T-cell (primary cell): ENCODE measurements at places on chromosomes 5 and 9.

DNA sequence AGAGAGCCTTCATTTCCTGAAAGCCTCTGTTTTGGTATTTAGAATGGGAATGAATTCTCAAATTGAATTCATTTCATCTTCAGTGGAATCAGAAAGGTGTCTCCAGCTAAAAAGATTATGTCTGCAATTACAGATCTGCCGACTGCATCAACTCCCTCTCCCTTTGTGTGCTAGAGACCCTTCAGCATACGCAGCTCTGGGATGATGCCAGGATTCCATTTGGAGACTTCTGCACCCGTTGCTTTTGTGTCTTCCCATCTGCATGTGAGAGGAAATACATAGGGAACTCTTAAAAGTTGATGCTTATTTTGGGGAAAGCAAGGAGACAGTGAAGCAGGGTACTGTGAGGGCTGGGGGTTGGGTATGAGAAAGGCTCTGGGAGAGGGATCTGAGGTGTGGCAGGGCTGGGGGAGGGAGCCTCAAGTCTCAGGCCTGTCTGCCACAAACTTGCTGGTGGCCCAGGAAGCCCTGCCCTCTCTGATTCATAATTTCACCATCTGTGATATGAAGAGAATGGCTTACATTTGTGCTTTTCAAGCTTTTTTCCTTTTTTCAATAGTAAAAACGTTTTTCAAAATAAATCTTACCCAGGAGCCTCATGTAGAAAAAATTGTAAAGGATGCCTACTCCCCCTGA lies 89.7 kb upstream of the SAP30L start:
- DNase-seq: no peak

DNA sequence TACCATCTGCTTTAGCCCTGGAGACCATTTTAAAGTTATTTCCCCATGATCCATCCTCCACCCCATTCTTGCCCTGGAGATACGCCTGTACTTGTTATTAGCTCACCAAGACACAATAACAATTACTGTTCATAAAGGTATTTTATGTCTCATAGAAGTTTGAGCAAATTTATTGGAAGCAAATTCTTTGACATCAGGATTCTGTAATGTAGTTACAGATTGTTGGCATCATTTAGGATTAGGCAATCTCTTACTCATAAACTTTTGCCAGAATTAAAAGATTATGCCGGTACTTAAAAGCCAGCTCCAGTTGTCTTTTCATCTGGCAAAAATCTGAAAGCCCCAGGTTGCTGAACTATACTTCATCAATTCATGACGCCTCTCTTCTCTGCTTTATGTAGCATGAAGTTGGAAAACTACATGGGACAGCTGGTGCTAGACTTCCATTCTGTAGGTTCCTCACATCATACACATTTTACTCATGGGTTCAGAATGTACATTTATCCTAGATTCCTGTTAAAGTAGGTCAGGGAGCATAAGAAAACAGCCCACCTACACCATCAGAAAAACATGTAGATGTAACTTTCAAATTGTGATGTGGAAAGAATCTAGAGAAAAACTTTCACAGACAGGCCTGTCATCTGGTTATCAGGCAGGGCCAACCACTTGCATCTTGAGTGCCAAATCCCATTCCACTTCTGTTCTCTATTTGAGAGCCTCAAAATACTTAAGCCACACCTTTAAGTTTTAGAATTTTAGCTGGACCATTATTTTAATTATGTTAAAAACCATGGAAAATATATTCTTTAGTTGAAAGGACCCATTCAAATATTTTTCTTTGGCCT lies 14.0 kb downstream of the ATP10B start:
- no peak for DNase-seq

DNA sequence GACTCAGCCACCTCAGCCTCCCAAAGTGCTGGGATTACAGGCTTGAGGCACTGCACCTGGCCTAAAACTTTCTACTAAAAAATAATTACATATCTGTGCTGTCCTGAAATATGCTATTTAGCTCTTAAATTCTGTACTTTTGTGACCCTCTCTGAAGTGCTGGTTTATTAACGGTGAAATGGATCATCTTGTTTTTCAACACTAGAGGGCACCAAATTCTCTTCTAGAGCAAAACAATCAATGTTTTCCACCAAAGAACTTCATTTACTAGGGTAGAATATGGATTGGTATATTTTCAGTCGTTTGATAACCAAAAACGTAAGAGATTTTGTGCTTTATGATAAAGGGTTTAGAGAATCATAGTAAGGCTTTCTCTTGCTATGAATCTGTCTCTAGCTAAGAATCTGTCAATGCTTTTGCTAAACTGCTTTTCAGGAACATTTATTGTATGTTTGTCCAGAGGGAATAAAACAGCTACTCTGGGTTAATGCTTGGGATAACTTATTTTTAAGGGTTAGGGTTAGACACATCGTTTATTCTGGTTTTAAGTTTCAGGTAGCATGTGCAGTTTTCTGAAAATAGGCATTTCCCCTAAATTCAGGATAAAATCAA lies 63.6 kb downstream of the RNF180 start:
- DNase-seq: no peak

- DNase-seq: no peak
Observed at GRCh38 chr5:118224546-118224945, 763.8 kb downstream of the DTWD2 start.

- DNase-seq: no peak
Observed at GRCh38 chr5:160970605-160971191, 118.7 kb upstream of the ATP10B start.
